ENCODE measurements at places on chromosomes 5 and 9.

- DNase-seq = no peak
Measured at GRCh38 chr5:93285461-93285860, 295.6 kb downstream of the NR2F1-AS1 start.

DNA sequence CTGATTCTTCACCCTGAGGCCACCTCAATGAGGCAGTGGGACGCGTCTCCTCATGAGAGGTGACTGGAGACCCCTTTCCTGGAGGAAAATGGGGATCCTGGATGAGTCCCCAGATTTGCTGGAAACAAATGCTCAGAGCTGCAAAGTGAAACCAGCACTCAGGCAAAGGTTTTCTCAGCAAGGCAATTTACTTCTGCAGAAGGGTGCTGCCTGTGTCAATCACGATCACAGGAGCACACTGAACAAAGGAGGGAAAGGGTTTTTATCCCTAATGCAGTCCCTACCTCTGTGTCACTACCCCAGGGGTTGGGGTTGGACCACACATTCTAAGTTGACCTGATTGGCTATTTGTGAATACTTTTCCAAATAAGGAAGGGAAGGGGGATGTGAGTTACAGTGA lies 69.9 kb upstream of the CDK20 start:
- DNase-seq = no peak

DNA sequence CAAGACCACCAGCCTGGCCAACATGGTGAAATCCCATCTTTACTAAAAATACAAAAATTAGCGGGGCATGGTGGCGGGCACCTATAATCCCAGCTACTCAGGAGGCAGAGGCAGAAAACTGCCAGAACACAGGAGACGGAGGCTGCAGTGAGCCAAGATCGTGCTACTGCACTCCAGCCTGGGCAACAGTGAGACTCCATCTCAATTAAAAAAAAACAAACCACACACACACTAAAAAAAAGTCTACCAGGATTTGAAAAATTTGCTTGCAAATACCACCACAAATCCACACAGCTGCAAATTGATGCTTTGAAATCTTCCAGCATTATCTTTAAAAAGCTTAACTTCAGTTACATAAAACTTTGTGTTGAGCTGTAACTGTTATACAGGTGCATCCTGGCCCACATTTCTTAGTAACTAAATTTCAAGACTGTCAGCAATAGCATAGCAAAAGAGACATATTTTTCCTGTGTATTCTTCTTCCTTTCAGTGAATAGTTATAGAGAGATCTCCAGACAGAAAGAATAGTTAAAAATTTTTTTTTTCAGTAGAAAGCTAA lies 6.8 kb downstream of the CHD1 start:
- peak; percentile 28 for DNase-seq

DNA sequence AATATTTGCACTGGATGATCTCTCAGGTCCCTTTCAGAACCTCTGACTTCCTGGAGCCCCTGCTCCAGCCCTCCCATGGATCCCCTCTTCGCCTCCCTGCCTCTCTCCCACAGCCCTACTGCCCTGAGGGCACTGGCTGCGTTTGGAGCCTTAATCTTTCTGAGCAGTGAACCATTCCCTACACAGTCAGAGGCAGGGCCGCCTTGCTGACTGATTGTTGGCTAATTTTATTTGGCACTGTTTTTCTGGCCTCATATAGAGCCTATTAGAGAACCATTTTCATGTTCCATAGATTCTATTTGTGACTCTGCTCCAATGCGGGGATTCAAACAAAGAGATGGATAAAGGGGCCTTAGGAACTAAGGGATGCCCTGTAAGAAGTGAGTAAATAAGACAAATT lies 91.1 kb downstream of the BRINP1 start:
- no peak for DNase-seq

GRCh38 chr9:131598121-131598520 lies 52.8 kb downstream of the PRRT1B start:
- no peak for DNase-seq

- no peak for DNase-seq
Measured at GRCh38 chr5:61704289-61704688, 372.2 kb downstream of the ZSWIM6 start.

DNA sequence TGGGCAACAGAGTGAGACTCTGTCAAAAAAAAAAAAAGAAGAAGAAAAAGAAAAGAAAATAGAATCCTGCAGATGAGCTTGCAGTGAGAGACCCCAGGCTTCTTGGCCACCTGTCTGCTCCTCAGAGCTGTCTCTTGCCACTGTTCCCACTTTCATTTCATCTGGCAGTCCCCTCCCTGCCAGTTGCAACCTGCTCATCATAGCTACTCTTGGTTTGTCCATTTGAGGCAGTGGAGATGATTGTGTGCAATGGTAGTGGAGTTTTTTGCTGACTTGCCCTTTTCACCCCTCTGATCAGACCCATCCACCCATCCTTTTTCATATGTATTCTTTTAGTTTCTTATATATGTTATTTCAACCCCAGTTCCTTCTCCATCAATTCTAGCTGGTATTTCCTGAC lies 28.7 kb downstream of the ANKRD33B start:
- DNase-seq = no peak

GRCh38 chr9:108434036-108434435 lies 421.8 kb downstream of the ACTL7B start:
- DNase-seq = no peak

- no peak for DNase-seq
Measured at GRCh38 chr5:63822614-63823013, 139.6 kb downstream of the HTR1A start.

DNA sequence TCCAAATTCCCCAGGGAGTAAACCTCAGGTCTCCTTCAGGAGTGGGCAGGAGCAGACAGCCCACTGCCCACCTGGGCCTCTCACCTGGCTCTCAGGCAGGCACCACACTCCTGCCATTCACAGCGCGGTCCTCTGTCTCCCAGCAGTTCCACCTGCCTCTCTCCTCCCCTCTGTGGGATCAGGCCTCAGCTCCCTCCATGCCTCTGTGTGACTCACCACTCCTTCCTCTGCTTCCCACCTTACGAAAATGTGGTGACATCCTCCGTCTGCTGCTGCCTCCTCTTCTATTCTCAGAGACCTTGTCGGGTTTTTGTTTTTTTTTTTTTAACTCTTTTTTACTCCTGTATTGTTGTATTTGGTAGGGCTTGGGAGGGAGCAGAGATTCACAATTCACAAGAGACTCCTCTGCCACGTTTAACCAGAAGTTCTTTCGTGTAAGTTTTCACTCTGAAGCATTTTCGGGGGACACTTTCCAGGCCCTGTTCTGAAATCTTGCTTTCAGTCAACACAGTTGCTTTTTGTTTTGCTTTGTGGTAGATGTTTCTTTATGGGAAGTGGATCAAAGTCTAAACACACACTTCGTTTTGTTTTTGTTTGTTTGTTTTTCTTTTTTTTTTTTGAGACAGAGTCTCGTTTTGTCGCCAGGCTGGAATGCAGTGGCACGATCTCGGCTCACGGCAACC lies 21.1 kb upstream of the CDKN2AIPNL start:
- no peak for DNase-seq

DNA sequence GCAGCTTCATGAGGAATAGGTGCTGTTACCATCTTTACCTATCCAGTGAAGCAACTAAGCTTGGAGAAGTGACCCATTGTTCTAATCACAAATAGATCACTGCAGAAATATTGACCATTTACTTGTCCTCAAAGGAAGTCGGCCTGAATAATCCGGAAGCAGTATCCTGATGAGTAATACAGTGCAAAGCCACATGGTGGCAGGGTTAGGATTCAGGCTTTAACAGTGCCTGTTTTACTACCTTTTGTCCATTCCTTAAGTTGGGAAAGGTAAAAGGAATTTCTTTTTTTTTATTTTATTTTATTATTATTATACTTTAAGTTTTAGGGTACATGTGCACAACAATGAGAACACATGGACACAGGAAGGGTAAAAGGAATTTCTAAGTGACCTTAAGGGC lies 336.3 kb downstream of the KDM4C start:
- no peak for DNase-seq
